ENCODE measurements at places on chromosomes 5 and 9. TPM values are rescaled to one million over a fixed set of nuclear protein-coding genes. Genes with fewer than 3 reads are reported as not detected.

DNA sequence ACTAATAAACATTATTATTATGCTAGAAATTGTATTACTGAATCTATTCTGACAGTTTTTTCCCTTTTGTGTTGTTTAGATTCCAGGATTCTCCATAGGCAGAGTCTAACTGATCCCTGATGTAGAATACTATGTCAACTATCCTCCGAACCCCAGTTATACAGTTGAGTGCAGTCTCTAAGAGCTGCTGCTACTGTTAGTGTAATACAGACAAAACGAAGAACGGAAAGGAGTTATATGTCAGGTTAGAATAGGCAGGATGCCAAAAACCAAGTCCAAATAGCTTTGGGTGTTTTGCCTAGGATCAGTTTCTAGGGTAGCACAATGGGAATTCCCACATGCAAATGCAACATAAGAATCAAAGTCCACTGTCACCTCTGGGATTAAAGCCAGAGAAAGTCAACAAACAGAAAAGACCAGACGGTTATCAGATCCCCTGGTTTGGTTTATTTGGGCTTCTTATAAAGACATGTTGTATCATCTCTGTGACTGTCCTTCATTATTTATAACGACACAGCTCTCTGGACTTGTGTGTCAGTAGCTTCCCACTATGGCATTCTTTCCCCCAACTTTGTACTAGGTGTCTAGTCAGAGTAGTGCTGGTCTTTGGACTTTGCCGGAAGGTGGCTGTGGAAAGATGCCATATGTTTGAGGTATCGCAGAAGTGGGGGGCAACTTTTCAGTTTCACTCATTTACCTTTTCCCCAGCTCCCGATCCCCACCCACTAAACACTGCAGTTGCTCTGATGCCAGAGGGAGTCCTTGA lies 14.9 kb upstream of the TMEM38B start:
- peak; percentile 19 for DNase-seq

DNA sequence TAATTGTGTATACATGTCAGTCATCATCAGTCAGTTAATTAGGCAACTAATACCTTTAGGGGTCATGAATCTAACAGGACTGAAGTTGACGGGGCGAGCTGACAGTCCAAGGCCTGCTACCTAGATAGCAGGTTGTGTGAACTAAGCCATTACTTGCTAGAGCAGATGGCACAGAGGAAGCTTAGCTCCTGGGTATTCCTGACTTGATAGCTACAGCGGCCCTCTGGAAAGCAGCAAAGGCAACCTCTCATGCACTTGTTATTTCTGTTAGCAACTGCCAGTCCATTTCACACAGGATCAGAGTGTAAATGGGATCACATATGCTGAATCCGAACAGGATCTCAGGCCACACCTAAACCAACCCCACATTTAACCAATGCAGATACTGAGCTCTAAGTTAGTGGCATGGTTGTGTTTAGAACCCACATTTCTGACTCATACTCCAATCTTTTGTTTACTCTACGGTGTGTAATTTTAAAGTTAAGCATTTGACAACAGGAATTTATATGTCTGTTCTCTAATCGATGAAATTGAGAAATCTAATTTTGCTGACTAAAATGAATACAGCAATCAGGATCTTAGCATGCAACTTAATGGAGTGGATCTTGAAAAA lies 521.3 kb upstream of the ZNF608 start:
- no peak for DNase-seq

DNA sequence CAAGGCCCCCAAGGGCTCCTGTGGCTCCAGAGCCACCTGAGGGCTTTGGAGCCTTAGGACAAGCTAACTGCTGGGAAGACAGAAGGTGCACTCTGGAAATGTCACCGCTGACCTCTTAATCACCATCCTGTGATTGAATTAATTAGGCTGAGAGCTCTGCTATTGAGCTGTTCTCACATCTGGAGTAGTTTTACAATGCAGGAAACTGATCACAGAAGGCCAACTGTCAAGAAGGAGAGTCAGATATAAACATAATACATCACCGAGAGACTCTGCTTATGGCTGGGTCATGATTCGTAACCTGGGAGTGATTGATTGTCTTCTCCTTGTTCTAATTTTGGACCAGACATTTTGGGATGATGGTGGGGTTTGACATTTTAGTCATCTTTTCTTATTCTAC lies 226.1 kb downstream of the SLIT3 start:
- no peak for DNase-seq

GRCh38 chr5:59174248-59174844 lies 591.5 kb downstream of the RAB3C start:
- DNase-seq: peak; percentile 37

- no peak for DNase-seq
Measured at GRCh38 chr5:23071682-23072081, 218.5 kb upstream of the CDH12 start.

DNA sequence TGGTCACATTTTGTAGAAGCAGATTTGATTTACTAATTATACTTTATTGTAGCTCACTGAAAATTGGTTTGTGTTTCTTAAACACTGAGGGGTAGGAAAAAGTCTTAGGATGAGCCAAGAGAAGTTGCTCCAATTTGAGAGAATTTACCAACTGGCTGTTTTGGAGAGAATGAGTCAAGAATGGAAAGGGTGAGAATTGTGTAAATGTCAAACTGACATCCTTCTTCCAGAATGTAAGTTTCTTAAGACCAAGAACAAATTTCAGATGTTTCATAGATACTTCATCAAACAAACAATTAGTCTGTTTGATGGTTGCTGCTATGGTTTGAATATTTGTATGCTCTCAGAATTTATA lies 106.2 kb upstream of the TXNDC8 start:
- DNase-seq: no peak

GRCh38 chr5:6583049-6583880 lies 49.6 kb downstream of the NSUN2 start:
- DNase-seq: no peak

DNA sequence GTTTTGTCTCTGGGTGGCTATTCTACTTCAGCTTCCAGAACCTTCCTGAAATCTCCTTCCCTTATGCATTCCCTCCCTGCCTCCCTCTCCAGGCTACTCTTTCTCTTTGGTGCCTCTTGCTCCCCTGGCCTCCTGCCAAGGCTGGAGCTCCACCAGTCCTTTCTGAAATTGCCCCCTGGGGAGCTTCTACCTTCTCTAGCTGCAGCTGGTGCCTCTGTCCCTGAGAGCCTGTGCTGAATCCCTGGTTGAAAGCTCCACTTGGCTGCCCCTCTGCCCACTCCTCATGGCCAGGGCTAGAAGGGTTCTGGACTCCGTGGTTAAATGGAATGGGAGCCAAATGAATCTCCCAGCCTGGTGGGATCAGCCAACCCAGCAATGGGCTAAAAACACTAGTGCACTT lies 80.1 kb downstream of the COL15A1 start:
- no peak for DNase-seq

DNA sequence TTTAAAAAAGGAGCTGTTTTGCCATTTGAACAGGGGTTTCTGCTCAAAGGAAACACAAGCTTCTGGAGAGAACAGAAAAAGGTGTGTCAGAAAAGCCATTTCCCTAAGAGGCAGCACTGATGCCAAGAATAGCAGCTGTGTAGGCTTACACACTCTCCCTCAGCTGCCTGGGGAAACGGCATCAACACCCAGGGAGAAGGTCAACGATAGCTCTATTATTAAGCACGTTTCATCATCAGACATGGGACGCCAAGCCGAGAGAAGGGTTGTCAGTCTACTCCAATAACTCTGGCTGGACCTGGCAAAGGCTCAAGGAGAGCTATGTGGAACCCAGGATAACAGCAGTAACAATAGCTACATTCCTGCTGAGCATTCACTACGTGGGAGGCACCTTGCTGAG lies 314.2 kb downstream of the CDK5RAP2 start:
- no peak for DNase-seq

GRCh38 chr5:71939452-71940230 lies 167.6 kb upstream of the MAP1B start:
- no peak for DNase-seq

DNA sequence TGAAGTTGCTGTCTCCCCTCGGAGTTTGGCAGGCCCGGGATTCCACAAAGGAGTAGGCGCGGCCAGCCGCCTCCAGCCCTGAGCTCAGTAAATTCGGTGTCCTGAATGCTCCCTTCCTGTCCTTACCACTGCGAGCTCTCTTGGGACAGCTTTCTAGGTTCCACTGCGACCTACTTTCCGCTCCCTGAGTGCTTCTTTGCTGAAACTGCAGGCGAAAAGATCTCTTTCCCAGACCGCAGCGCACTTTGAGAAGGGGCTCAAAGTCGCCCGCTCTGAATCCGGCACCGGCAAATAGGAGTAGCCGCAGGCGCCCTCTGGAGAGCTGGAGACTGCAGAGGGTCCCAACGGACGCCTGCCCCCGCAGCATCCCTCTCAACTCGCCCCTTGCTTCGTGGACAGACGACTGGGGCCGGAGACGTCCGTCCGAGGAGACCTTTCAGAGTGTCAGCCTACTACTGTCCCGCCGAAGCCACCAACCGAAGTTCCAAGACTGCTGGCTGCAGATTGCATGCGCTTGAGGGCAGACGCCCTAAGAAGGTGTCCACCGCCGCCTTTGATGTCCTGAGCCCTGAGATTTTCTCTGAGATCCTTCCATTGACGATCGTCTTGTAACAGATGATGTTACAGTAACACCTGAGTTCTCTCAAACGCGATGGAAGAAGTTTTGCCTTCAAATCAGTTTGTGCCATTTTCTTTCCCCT lies 96.0 kb downstream of the ANXA2R start:
- no peak for DNase-seq

- no peak for DNase-seq
Measured at GRCh38 chr9:108860764-108861163, 1.3 kb upstream of the ACTL7A start.

GRCh38 chr9:85237478-85237877 lies 504.3 kb downstream of the AGTPBP1 start:
- no peak for DNase-seq

DNA sequence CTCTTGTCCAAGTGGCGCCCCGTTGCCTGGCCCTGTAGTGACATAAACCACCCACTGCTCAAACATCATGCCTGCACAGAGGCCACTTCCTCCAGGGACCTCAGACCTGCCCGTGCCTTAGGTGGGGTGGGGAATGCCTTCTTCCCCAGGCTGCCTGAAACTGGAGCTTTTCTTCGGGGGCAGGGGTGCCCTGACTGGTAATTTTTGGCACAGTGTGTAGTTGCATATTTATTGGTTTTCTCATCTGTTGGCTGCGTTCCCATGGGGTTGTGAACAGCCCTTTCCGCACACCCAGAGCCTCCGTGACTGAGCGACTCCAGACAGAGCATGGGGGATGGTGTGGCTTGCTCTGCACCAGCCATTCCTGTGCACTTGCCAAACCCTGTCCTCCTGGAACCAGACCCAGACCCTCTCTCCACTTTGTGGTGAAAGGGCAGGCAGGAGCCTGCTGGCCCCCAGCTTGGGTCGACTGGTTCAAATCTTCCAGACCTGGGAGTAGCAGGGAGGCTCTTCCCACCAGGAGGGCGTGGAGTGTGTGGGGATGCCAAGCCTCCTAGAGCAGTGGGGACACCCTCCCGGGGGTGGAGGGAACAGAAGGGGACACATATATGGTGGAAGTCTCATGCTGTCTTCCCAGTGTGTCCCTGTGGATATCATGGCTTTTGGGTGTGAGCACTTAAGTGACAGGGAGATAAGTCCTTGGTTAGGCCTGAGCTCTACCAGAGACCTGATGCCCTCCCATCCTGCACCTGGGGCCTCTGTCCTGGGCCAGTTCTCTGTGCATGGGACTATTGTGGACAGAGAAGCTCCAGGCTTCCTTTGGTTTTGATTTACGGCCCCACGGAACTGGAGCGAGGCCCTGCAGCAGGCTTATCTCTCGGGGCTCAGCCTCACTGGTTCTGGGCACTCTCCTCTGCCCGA lies 39.6 kb downstream of the WNK2 start:
- DNase-seq: peak; percentile 74

DNA sequence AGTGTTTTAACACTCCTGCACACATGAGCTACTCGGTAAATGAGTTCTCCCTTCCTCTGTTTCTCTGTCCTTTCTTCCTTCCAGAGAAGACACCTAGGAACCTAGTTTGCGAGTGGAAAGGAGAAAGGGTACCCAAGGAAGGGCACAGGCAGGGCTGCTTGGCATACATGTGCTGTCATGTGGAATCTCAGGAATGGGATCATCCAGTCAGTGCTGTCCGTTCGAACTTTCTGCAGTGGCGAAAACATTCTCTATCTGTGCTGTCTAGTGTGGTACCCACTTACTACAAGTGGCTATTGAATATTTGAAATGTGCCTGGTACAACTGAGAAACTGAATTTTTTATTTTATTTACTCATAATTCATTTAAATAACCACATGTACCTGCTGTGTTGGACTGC lies 28.0 kb downstream of the NLN start:
- no peak for DNase-seq

- DNase-seq: no peak
Measured at GRCh38 chr5:1125030-1125357, 13.1 kb upstream of the SLC12A7 start.

- no peak for DNase-seq
Measured at GRCh38 chr9:137381501-137382443, 41.2 kb downstream of the EXD3 start.

DNA sequence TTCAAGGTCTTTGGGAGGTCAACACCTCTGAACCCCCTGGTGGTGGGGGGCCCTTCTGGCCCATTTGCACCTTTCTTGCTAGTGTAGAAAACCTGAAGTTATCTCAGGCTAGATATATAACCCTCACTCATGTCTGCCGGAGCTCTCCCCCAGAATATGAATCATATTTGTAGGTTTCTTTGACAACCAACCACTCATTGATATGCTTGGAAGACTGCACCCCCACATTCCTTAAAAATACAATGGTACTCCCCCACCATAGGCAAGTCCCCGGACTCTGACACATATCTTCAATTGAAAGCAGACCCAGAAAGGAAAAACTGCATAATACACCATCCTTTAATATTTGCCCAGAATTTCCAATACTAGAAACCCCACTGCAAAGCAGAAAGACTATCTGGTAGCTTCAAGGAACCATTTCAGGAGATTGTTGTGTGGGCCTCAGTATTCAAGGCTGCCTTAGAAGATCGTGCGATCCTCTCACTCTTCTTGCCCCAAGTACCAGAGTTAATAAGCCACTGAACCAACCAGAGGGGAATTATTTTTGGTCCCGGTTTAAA lies 978 bp upstream of the UBE2B start:
- no peak for DNase-seq

Gene ATOX1
- total RNA-seq: 88.0 TPM

Gene SHISAL2B
- total RNA-seq: not detected

Gene SLC35D2
- total RNA-seq: 70.0 TPM

Gene NDOR1
- total RNA-seq: 29.5 TPM

Gene SLU7
- total RNA-seq: 48.0 TPM

Gene LEAP2
- total RNA-seq: 42.4 TPM

Gene BTNL8
- 47.3 TPM for total RNA-seq

Gene PCDHGC3
- 82.4 TPM for total RNA-seq
